Activated CD4-positive, alpha-beta T cell treated with anti-CD3 and anti-CD28 coated beads, Interleukin-2, amount 50 U/mL, for 48 hours (primary cell): ENCODE measurements at places on chromosomes 12 and 14.

GRCh38 chr14:55446833-55447232 lies 6.4 kb upstream of the TBPL2 start:
- no peak for DNase-seq

- DNase-seq = no peak
Observed at GRCh38 chr14:27184427-27184826, 586.6 kb upstream of the NOVA1 start.

DNA sequence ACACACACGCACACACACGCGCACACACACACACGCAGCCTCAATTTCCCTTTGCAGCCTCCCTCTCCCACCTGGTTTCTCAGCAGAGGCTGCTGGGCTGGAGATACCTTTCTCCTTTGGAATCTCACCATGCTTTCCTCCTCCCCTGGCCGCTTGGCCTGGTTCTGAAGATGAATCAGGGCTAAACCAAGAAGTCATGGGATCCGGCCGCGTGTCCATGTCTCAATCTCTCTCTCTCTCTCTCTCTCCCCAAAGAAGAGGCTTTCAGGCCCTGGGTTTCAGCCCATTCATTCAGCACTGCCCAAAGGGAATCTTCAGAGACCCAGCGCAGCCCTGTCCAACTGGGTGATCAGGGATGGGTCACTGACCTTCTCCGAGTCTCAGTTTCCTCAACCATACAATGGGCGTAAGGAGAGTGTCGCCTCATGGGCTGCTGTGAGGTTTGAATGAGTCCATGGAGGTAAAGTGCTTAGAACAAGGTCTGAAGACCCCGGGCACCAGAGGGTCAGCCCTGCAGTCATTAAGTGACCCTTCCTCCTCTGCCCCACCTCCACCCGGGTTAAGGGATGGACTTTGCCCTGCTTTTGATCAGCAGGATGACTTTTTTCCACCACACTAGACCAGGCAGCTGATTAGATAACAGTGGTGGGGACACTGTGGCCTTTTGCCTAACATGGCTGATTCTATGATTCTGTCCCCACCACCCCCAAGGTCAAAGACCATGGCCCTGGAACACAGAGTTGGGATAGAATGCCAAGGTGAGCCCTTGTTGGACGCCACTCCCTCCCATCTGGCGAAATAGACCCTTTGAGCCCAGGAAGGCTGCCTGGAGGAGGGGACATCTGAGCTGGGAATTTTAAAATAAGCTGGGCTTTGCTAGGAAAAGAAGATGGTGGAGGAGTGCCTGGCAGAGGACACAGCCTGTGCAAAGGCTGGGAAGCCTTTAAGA lies 42.1 kb downstream of the SCARB1 start:
- no peak for DNase-seq

DNA sequence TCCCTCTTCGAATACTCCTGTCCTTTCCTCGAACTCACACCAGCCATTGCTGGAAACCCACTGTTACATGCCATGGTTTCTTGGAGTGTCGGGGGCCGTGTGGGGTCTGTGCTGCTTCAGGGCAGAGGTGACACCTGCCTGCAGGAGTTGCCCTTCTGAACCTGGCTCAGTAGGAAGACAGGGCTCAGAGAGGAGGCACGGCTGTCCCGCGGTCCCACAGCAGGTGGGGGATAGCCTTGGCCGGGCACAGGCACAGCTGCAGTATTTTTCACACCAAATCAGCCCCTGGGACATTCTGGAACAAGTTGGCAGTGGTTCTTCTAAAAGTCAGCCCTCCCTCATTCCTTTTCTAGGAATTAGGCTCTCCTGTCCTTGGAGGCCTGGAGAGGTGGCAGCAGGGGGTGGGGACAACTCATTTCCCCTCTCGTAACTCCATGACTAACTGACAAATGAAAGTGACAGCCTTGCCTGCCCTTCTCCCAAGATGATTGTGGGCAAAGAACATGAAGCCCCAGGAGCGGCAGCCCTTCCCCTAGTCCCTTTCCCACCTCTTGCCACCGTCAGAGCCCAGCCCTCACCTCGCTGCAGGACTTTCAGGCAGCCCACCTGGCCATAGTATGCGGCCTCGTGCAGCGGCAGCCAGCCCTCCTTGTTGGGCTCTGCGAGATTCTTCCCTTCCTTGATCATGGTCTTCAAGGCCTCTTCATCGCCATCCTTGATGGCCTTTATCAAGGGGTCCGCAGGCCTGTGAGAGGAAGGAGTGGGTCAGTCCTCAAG lies 22.4 kb downstream of the ASB2 start:
- no peak for DNase-seq

DNA sequence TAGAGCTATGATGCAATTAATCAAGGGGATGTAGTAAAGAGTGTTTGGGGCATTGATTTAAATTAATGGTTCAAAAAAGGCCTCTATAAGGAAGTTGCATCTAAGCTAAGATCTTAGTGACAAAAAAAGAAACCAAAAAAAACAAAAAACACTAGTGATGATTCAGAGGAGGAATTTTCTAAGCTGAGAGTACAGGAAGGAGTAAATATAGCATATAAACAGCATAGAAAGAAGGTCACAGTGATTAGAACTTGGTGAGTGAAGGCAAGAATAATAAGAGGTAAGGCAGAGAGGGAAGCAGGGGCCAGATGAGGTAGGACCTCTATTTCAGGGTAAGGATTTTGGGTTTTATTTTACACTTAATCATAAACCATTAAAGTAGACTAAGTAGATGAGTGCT lies 48.0 kb upstream of the PDZRN4 start:
- no peak for DNase-seq

DNA sequence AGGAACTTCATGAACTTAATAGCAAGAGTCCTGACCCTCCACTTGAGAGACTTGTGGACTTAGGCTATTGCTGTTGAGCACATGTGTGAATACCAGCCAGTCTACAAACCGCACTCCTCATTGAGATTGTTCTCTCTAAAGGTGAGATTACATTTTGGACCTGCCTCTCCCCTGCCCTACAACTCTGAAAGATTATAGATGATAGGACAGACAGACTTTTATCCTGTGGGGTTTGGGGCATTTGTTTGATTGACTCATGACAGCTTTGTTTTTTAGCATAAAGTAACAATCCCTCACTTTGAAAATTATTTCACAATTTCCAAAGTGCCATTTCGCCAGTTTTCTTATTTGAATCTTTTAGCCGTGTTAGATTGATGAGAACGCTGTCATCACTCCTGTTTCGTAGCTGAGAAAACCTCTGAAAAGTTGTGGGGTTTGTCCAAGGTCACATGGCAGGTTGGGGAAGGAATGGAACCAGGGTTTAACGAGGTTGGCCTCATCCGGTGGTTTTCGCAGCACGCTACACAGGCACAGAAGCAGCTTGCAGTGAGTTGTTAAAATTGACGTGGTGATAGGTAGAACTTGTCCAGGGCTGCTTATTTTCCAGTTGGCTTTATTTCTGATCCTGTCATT lies 836 bp downstream of the EVL start:
- DNase-seq = peak; percentile 83

GRCh38 chr12:11026118-11026517 lies 3.7 kb upstream of the TAS2R19 start:
- DNase-seq = no peak

DNA sequence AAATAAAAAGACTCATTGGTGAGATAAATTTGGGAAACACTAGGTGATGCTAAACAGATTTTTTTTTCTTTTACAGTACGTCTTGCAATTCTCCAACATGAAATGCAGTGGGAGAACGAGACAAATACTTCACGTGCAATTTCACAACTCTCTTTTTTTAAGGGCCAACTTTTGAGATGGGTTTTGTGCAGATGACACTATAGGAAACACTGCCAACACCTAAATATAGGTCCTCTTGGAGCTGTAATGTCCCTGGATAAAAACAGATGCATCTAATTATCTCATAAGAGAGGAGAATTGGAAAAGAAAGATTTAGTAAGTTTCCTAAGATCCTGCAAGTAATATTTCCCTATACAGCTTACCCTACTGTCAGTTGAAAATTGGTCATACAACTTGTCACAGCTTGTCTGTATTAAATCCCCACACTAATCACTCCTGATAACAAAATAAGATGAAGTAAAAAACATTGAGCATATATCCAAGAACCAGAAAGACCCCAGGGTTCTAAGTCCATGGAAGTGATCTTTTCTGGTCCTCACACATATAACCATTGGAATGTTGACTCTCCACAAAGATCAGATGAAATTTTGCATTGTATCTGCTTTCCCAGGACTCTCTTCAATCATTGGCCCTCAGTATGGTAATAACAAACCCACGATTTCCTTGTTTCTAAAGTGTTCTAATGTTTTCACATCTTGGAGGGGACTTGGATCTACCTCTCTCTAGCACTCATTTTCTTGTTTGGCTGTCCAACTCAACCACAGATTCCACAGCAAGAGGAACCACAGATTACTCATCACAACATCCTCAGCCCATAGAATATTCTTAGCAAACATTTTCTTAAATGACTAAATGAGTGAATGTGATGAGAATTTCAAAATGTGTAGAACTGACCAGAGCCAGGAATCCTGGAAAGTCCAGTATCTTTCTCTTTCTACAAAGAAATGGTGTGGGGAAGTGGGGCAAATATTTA lies 769.4 kb upstream of the USP15 start:
- DNase-seq = no peak

GRCh38 chr14:85542623-85543022 lies 12.7 kb downstream of the FLRT2 start:
- DNase-seq = no peak

DNA sequence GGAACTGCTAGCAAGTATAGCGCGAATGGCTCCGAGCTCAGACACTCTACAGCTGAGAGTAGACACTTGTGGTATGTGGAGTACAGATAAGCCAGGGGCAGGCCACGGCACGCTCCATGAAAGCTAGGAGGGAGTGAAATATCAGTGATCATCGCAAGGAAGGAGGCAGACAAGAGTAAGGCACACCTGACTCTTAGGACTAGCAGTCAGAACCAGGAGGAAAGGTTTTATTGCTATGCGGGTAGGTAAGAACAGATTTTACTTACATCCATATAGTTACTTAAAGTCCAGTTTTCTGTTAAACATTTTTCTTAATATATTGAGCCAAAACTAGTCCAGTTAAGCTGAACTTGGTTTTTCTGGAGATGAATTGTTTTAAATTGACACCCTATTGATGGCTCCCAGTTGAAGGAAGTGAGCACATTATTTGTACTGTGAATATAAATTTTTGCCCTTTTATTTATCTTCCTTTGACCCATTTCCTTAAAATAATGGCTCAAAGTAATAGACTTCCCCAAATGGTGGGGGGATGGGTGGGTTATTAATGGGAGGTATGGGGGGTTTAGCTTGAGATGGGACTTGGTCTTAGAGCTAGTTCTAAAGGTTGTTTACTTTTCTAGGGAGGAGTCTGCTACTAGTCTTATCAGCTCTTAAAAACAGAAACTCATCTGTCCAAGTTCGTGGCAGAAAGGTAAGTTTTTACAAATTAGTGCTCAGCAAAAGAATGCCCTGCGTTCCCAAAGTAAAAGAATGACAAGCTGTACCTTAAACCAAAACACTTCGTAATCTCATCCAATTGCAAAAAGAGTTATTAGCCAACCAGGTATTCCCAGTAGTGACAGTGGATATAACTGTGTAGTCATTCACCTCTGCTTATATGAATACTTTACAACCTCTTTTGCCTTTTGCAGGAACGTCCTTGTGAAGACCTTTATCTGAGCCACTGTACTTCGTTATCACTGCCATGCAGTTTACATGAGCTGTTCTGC lies 5.8 kb downstream of the HNRNPA1 start:
- DNase-seq = peak; percentile 32

- no peak for DNase-seq
Observed at GRCh38 chr12:62834971-62835547, 99.9 kb downstream of the PPM1H start.

- no peak for DNase-seq
Observed at GRCh38 chr12:103657331-103657730, 70.3 kb downstream of the STAB2 start.

DNA sequence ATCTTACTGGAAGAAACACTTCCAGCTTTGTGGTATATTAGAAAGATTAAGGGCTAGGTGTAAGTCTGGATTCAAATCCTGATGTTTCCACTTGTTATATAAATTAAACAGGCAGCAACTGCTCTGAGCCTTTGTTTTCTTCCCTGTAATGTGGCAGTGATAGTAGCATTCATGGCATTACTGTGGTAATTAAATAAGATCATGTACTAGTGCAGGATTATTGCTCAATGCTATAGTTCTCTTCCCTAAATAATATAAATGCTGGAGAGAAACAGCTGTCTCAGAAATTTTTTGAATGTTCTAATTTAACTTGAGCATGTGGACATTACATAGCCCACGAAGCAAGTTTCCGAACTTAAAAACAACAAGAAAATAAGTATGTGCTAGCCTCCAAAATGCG lies 5.4 kb downstream of the TMEM117 start:
- no peak for DNase-seq
